Right lobe of liver (tissue), 6 donors: ENCODE measurements at places on chromosomes 12 and 14.

DNA sequence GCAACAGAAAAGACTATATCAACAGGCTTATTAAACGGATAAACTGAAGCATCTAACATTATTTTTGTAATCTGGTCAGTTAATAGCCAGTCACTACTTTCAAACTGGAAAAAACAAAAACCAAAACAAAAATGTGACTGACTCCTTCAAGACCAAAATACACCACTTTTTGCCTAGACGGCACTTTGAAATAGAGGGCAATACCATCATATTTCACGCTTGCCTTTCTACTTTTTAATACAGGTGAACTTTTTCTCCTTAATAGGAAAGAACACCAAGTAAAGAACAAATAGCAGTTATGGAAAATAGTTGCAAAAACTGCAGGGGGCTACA lies 550 bp upstream of the NUP107 start:
- no peak for DNase-seq

DNA sequence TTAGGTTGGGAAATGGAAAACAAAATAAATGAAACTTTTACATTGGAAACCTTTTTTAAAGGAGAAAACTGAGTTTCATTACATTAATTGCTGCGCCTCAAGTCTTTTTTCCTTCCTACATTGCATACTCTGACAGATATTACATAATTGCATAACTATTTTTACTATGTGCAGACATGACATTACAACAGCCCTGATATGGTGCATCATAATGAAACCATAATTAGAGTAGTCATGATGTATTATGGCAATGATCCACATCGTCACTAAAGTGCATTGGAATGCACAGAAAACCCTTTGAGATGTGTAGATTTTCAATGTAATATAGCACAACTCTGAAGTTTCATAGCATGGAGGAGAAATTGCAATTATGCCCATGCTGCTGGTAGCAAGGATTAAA lies 217.8 kb upstream of the NPAS3 start:
- no peak for DNase-seq

- DNase-seq = peak; percentile 48
These were observed at the start of gene TPH2 for GRCh38 chr12:71938728-71939385. TPH2 (plus strand) TSS chr12:71938845; CDS start chr12:71938987, 142 bp downstream.

DNA sequence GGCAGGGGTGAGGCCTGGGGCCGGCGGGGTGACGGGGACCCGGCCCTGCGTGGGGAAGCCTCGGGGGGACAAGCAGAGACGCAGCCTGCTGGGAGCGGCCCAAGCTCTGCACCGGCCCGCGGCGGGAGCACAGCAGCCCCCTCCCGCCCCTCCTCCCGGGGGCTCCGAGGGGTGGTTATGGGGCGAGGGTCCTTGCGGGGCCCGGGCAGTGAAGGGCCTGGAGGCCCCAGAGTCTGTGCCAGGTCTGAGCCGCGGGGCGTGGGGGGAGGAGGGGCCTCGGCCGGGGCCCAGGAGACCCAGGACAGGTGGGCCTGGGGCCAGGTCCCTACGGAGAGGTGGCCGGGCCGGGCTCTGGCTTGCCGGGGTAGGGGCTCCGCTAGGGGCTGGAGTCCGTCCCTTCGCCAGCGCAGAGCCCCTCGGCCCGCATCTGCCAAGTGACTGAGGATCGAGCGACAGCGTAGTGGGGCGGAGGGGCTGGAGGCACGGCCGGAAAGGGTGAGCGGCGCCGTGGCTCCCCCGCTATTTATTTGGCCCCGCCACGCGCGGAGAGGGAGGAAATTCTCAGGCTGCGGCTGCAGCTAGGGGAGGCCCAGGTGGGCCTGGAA lies 495 bp downstream of the TMEM121 start:
- peak; percentile 50 for DNase-seq
